ENCODE measurements at places on chromosomes 4 and X.

DNA sequence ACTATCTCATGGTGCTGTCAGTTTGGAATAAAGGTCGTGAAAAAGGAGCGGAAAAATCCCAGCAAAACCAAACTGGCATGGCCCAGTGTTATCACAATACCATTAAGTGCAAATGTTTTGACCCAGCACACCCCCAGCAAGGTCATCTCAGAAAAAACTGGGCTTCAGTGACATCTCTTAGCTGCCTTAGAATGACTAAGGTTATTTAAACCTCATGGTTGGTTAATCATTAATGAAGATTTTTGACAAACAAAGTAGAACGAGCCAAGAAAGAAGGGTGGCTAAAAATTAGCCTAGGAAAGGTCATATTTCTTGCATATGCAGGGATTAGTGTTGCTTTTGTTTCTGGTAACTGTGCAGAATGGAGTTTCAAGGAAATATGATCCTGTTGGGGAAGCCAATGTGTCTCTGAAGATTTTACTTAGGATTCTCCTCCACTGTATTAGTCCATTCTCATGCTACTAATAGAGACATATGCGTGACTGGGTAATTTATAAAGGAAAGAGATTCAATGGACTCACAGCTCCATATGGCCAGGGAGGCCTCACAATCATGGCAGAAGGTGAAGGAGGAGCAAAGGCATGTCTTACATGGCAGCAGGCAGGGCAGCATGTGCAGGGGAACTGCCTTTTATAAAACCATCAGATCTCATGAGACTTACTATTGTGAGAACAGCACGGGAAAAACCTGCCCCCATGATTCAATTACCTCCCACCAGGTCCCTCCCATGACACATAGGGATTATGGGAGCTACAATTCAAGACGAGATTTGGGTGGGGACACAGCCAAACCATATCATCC lies 83.5 kb downstream of the CHRNA9 start:
- DNase-seq, result no peak

GRCh38 chr4:83205760-83206159 lies 78.8 kb downstream of the COQ2 start:
- DNase-seq, result no peak

GRCh38 chrX:38154818-38155217 lies 65.9 kb downstream of the SRPX start:
- DNase-seq, result no peak

DNA sequence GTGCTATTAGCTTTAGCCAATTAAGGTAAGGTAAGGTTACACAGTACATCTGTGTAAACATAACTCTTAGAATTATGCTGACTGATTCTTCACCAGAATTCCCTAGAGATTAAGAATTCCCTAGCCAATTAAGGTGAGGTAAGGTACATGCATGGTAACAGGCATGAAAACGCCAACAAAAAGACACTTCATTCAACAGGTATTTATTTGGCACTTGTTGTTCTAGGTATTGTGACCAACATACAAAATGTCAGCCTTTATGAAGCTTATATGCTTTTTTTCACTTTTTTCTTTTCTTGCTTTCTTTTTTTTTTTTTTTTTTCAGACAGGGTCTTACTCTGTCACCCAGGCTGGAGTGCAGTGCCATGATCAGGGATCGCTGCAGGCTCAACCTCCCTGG lies 47.2 kb downstream of the EDNRA start:
- no peak for DNase-seq

GRCh38 chr4:55866973-55867574 lies 13.6 kb downstream of the EXOC1 start:
- no peak for DNase-seq

DNA sequence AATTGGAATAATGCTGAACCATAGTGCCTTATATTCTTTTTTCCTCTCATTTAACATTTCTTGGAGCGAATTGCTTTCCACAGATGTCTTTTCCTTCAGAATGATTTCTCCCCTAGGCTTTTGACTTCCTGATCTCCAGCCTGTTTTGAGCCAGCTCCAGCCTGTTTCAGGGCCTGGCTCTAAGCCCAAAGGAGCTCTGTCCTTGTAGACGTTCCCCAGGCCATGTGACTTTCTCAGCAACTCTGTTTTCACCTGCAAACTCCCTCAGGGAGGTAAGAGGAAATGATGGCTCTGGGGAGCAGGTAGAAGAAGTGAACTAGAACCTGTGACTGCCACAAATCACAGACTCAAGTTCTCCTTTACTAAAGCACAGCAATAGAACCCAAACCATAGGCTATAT lies 89.1 kb downstream of the AKAP4 start:
- no peak for DNase-seq

GRCh38 chr4:147828331-147828905 lies 96.5 kb downstream of the ARHGAP10 start:
- DNase-seq, result no peak

GRCh38 chr4:40856840-40857362 lies 107.1 kb downstream of the NSUN7 start:
- DNase-seq, result peak; percentile 22

GRCh38 chr4:3299122-3299975 lies 6.5 kb downstream of the RGS12 start:
- no peak for DNase-seq

GRCh38 chr4:43968011-43968410 lies 480.6 kb downstream of the KCTD8 start:
- DNase-seq, result no peak

- no peak for DNase-seq
Measured at GRCh38 chrX:662126-662525, 31.5 kb downstream of the SHOX start.

- no peak for DNase-seq
Measured at GRCh38 chr4:111187108-111187507, 564.2 kb upstream of the PITX2 start.

DNA sequence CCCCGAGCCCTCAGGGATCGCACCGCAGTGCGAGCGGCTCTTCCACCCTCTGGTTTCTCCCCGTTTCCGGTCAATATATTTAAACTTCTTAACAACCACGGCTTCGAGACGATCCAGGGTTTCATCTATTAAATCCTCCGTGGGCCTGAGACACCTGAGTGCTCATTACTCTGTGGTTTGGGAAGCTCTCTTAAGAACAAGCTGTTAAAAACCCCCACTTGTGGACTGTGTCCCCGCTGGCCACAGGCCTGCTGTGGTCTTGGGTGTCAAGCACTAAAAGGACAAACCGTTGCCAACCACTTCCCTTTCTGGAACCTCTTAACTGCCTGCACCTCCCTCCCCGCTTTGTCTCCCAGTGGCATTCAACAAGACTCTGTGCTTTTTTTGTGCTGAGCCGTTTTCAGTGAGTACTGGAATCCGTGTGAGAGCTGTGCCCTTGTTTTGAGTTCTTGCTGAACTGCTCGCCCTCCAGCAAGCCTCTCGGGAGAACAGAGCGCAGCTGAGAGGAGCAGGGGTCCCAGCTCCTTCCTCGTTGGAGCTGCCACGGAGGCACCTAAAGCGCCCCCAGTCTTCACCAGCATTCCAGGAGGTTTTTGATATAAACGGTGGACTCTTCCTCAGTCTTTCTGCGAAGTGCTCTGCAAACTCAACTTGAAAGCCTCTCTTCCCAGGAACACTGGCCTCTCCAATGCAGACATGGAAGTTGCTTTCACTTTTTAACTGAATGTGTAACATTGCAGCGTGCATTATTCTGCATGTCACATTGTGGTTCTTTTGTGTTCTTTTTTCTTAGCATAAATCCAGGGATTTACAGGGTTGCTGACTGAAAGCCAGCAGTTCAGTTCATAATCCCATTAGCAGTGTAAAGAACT lies 691 bp upstream of the IGFBP7 start:
- DNase-seq, result no peak

GRCh38 chrX:154004315-154004714 lies 15.4 kb downstream of the IRAK1 start:
- DNase-seq, result no peak

DNA sequence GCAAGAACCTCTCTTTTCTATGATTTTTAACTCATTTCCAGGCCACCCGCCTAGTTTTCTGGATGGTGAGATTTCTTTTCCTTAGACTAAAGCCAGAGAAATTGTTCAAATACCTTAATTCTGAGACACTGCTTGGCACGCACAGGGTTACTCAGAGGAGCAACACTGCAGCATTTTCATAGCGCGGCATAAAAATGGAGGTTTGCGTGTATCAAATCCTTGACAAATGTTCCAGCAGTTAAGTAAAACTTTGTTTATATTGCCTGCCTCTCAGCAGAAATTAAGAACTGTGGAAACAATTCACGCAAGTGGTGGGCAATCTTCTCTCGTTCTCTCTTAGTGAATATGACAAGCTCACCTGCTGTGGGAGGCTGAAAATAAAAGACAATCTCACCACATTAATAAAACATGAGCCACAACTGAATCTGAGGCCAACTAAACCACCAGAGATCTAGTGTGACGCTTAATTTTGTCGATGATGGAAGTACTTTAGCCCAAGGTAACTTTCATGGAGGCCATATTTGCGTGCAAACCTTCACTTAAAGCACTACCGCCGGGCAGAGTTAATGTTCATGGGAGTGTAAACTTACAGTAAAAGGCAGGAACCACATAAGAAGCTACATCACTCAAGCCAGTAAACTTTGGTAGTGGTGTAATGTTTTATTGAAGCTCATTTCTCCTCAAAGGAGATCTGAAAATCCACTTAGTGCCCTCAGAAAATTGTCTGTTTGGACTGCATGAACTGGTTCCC lies 894.8 kb upstream of the EPHA5 start:
- DNase-seq, result no peak

GRCh38 chrX:1147611-1148515 lies 64.6 kb downstream of the CRLF2 start:
- no peak for DNase-seq

DNA sequence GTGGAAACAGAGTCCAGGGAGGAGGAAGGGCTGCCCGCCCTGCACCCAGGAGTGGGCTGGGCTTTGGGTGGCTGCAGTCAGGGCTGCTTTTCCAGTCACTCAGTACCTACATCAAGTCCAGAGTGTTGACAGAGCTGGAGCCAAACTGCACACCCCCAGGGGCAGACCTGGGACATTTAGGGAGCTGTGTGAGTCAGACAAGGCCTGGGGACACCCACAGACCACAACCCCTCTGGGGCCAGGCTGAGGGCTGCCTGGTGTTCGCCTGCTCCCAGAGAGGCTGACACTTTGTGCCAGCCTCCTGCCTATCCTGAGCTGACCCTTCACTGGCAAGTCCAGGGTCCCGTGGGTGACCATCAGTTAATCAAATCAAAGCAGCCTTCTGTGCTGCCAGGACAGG lies 240.0 kb downstream of the BCOR start:
- DNase-seq, result no peak

- no peak for DNase-seq
Measured at GRCh38 chr4:3026540-3026939, 47.8 kb downstream of the HTT-AS start.

DNA sequence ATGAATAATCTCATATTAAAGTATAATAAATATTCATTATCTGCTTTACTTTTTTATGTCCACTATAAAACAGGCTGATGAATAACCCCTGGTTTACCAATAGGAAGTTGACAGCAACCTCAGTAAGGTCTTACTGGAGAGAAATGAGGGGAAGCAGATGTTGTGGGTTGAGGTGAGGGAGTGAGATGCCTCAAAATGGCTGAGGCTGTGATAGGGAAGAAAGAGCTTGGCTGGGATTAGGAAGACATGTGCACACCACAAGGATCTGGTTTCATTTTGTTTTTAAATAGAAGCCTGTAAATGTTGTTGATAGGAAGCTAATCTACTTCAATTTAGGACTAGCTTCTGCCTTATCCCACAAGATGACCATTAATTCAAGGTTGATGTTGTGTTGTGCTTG lies 14.4 kb upstream of the CYBB start:
- no peak for DNase-seq

GRCh38 chr4:39259571-39260330 lies 77.4 kb downstream of the WDR19 start:
- DNase-seq, result no peak

- no peak for DNase-seq
Measured at GRCh38 chrX:36642052-36642451, 366.1 kb upstream of the FAM47C start.

GRCh38 chr4:185016946-185017758 lies 1.1 kb upstream of the HELT start:
- no peak for DNase-seq

DNA sequence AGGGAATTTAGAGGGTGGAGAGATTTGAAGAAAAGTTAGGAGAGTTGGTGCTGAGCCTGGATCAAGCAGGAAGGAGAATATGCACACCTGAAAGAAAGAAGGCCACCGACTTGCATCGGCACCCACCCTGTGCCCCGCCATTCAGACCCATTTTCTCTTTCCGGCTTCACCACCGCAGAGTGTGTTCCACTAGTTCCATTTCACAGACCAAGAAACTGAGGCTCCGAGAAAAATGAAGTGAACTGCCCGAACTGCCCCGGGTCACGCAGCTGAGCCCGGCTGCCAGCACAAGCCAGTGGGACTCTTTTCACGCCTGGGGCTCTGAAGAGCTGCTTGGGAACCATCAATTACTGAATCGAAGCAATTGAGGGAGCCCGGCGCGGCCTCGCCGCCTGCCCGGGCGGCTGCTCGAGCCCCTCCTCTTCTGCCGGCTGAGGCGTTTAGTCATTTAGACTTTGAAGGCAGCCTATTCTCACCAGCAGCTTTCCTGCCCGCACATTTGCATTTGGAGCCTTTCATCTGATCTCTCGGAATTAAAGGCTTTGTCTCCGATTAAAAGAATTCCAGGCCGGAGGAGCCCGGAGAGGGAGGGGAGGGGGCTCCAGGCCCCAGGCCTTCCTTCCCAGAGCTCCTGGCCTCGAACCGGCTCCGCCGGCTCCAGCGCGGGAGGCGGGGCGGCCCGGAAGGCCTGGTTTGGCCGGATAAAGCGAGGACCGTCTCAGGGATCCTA lies 140.2 kb upstream of the PJA1 start:
- DNase-seq, result no peak

DNA sequence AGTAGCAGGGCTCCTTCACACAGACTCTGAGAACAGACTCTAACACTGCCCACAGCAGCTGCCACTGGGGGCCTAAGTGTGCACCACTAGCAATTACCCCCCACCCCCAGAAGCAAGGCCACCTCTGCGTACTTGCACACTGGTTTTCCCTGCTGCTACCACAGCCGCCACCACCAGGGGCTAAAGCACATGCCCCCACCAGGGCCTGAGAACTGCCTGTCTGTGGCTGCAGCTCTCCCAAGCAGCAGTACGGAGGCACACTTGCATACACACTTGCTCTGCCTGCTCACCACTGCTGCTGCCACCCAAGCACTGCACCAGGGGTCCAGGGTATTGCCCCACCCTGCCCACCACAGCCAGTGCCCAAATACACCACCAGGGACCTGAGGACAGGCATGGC lies 59.6 kb downstream of the SCML2 start:
- no peak for DNase-seq

Measured in activated CD4-positive, alpha-beta T cell treated with anti-CD3 and anti-CD28 coated beads, Interleukin-2, amount 50 U/mL, for 1 hour (primary cell).